ENCODE measurements at places on chromosomes 4 and X. TPM values are rescaled to one million over a fixed set of nuclear protein-coding genes. Genes with fewer than 3 reads are reported as not detected.

The MSL3 gene
- total RNA-seq: 37.5 TPM

DNA sequence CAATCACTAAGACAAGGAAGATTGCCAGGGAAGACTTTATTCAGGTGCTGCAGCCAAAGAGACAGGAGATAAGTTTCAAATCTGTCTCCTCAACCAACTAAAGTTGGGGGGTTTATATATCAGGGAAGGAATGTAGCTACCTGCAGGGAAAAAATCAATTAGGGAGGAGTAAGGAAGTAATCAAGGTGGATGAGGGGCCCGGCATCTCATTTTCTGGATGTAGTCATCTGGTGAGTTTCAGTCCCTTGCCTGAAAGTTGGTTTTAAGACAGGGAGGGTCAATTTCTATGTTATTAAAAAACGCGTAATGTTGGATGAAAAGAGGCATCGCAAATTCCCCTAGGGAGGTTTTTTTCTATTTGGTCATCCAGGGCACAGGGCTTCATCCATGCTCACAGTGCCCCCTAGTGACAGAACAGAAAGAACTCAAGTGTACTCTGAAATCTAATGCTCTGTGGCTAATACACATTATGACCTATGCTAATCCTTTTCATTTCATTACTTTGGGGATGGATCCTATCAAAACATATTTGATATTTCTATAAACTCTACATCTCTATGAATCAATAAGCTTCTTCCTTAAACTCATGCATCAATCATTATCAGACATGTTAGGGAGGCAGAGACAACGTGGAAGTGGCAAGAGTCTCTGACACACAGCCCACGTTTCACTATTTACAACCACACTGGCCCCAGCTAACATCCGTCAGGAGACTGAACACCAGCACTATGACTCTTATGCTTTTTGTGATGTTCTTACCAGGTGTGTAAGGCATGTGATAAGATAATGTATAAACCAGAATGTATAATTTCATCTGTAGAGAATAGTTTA lies 1577.0 kb upstream of the TENM3 start:
- DNase-seq: no peak

The FAM47E gene
- total RNA-seq: not detected

The SHOX gene
- total RNA-seq: not detected

- no peak for DNase-seq
Observed at GRCh38 chr4:158785718-158786117, 16.9 kb downstream of the FNIP2 start.

- no peak for DNase-seq
Observed at GRCh38 chrX:27439771-27440170, 23.4 kb downstream of the PPP4R3C start.

DNA sequence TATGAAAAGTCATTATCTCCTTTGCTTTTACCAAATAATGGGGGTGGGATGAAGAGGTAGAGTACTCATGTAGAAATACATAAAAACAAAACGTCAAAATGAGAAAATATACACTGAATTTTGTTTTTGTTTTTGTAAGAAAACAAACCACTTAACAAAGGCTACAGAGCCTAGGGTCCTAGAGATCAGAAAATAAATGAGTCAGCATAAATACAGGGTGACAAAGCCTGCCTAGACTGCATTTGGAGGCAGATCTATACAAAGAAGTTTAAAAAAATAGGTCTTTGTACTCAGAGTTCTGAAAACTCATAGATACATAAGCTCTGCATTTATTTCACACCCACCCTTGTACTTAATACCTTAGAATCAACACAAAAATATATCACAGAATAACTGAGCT lies 52.4 kb downstream of the MTMR8 start:
- no peak for DNase-seq

DNA sequence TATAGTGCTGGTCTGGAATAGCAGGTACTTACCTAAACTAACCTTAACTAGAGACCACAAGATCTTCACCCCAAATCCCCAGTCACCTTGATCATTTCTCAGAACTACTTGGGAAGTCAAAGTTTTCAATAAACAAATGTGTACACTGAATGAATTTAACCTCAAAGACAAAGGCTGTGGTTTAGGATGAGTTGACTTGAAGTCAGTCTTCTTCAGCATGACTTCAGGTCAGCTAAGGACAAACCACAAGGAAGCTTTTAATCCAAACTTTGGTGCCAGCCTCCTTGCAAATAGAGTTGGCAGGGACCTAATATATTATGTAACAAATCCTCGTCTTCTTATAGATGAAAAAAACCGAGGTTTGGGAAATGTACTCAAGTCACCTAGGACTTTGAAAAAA lies 21.2 kb upstream of the VCX2 start:
- DNase-seq: no peak

DNA sequence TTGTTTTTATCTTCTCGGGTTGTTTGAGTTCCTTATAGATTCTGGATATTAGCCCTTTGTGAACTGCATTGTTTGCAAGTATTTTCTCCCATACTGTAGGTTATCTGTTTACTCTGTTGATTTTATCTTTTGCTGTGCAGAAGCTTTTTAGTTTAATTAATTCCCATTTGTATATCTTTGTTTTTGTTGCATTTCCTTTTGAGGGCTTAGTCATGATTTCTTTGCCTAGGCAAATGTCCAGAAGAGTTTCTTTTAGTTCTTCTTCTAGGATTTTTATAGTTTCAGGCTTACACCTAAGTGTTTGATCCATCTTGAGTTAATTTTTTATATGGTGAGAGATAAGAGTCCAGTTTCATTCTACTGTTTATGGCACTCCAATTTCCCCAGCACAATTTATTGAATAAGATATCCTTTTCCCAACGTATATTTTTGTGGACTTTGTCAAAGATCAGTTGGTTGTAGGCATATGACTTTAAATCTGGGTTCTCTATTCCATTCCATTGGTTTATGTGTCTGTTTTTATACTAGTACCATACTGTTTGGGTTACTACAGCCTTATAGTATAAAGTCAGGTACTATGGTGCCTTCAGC lies 54.3 kb downstream of the EGF start:
- DNase-seq: no peak

- DNase-seq: no peak
Observed at GRCh38 chr4:163505374-163505773, 10.9 kb downstream of the TMA16 start.

DNA sequence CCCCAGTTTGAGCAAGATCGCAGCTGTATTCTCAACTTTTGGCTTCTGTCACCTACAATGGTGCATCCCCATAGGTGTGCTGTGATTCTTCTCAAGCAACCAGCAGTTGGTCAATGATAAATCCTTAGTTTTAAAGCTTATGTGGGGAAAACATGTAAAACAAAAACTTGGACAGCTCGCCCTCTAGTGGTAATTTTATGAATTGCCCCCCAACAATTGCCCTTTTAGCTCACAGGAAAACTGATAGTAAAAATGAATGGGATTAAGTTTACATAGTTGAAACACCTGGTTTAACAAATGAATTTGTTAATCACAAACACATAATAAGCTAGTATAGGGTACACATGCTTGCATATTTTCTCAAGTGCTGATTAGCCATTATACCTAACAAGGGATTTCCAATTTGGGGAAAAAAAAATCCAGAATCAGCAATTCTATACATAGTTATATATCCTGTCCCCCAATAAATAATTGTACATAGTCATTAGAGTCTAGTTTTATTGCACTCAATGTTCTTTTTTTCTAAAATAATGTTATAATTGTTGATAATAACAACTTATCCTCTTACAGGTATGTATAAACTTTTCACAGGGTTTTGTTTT lies 30.1 kb downstream of the TEX13A start:
- no peak for DNase-seq

GRCh38 chr4:138164208-138164607 lies 77.9 kb downstream of the SLC7A11 start:
- DNase-seq: no peak

- DNase-seq: no peak
Observed at GRCh38 chr4:114674080-114674479, 75.5 kb downstream of the UGT8 start.

DNA sequence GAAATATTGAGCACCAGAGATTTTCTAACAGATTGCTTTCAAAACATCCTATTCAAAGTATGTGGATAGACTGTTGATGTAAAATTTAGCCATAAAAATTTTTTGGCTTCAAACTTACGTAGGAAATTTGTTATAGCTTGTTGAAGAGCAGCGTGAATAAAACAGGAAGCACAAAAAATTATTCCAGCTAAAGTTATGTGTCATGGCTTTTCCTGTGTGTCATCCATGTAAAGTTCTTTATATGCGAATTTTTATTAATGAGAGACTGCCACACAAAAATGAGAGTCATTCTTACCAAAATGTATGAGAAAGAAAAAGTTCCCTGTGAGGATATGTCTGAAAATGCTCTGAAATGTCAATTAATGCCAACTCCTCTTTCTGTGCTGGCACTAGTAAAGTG lies 19.5 kb downstream of the EPGN start:
- no peak for DNase-seq

DNA sequence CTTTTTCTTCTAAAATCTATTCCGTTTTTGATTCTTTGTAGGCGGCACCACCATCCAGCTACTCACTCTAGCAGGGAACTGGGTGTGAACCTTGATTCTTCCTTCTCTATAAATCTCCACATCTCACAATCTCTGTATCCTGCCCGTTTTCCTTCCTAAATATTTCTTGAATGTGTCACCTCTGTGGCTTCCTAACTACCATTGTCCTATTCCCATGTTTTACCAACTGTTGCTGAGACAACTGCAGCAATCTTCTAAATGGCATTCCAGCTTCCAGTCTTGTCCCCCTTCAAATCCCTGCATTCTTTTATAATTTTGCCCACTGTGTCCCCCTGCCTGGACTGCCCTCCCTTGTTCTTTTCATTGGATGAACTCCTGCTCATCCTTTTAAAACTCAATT lies 641.3 kb downstream of the RPA4 start:
- DNase-seq: no peak

GRCh38 chrX:17462881-17463280 lies 87.9 kb downstream of the NHS start:
- no peak for DNase-seq

GRCh38 chrX:23919706-23920320 lies 12.0 kb downstream of the CXorf58 start:
- DNase-seq: no peak

The ZAR1 gene
- total RNA-seq: not detected

- DNase-seq: peak; percentile 17
Observed at GRCh38 chrX:12814420-12814819, 23.2 kb downstream of the PRPS2 start.

DNA sequence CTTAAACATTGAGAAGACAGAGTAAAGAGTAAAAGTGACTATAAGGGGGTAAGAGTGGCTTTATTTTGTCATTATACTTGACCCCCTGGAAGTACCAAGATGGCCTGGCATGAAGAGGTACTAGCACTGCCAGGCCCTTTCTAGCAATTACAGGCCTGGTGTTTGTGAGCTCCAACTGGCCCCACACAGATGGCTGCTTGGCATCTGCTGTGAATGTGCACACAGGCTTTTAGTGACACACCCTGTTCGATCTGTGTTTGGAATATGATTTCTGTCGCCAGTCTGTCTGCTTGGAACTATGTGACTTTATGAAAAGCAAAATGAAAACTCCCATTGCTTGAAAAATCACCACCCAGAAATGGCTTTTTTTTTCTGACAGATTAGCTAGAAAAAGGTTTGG lies 123.3 kb downstream of the CLCN4 start:
- DNase-seq: no peak

The SPON2 gene
- total RNA-seq: 2.1 TPM

The TREX2 gene
- total RNA-seq: 1.7 TPM

DNA sequence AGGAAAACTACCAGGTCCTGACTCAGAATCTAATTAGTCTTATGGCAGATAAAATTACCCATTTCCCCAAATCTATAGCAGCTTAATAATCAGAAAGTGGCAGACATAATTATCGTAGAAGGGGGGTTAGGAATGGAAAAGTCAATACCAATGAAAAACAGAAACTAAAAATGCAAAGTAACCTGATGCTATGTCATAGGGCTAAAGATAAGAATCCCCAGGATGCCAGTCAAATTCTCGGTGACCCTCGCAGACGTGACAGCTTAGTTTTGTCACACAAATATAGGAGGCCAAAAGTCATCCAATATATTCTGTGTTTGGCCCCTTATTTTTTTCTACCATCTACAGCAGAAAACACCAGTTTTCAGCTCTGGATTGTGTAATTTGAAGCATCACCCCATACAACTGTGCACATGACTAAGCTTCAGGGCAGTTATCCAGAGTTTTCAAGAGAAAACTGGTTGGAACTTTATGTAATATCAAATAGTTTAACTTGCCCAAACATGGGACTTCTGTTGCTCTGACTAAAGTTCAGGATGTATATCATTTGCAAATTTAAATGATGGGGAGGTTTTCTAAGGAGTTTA lies 30.9 kb downstream of the RASSF6 start:
- no peak for DNase-seq

GRCh38 chr4:53956454-53956853 lies 108.0 kb downstream of the CHIC2 start:
- no peak for DNase-seq
